NCI-H1092 (cell line): ENCODE measurements at places on chromosomes 11 and 22.
A peak's percentile ranks its signal among the peaks of the same experiment; 100 is the strongest.

- no peak for DNase-seq
Observed at GRCh38 chr22:26477341-26477731, 6.2 kb downstream of the HPS4 start.

DNA sequence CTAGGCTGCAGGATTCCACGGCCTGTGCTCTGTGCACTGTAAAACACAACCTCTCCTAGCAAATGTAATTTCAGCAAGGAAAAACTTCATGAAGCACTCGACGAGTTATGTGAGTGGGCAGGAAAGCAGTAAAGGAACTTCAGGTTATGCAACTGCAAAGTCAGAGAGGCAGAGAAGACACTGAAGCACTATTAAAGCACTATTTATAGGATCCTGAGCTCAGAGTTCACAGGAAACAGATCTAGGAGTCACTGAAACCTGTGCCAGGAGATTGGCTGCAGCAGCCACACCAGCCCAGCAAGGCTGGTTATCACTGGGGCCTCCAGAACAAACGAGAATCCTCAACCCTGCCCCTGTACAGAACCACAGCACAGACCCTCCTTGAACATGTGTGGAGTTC lies 2.5 kb downstream of the SMIM35 start:
- no peak for DNase-seq

DNA sequence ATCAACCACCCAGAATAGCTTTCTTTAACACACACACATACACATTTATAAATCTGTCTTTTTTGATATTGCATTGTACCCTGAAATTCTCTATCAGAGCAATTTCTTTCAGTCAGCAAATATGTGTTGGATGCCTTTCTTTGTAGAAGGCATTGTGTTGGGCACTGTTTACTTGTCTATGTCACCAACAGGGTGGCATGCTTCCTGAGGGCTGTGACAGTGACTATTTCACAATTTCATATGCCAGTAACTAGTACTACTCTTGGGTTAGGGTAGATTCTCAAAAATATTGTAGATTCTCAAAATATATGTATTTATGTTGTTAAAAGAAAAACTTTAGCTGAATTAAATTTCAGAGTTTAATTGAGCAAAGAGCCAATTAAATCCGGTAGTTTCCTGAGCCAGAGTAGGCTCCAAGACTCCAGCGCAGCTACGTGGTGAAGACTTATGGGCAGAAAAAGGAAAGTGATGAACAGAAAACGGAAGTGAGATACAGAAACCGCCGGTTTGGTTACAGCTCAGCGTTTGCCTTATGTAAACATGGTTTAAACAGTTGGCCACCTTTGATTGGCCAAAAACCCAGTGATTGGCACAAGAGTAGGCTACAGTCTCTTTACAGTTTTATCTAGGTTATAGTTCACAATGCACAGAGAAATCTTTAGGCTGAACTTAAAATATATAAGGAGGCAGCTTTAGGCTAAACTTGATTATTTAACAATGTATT lies 723.3 kb downstream of the NTM start:
- DNase-seq = no peak

DNA sequence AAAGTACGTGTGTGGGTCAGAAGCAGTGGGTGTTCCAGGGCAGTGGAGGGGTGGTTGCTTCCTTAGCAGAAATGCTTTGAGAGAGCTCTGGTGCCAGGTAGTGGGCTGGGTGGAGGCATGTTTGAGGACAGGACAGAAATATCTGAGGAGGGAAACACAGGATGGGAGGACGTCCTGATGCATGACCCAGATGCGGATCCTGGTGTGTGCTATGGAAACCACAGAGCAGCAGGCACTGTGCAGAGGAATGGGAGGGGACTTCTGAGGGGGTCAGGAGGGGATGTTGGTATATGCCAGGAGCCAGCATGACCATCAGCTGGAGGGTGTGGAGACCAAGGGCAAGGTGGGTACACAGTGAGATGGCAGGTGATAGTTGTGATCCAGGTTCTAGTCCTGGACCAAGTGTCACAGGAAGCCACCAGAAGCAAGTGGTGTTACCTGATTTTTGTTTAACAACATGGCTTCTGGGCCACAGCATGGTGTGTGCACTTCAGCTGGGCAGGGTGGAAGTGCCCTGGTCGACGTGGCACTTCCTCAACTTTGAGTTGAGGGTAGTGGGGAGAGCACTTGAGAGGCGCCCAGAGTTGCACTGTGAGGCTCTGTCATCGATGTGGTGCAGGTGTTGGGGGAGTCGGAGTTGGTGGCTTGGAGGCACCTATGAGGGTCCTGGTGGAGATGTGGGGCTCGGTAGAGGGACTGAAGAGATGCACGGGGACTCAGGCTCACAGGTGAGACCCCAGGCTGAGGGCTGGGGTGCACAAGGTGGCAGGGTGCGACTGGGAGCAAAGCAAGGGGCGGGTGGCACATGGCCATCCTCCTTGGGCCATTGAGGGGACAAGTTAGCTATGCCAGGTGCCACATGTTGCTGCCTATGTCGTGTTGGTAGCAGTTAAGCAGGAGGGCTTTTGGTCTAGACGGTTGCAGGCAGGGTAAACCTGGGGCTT lies 7.5 kb downstream of the DGCR8 start:
- no peak for DNase-seq

- DNase-seq = no peak
Observed at GRCh38 chr11:92180664-92181251, 43.9 kb upstream of the FAT3 start.

DNA sequence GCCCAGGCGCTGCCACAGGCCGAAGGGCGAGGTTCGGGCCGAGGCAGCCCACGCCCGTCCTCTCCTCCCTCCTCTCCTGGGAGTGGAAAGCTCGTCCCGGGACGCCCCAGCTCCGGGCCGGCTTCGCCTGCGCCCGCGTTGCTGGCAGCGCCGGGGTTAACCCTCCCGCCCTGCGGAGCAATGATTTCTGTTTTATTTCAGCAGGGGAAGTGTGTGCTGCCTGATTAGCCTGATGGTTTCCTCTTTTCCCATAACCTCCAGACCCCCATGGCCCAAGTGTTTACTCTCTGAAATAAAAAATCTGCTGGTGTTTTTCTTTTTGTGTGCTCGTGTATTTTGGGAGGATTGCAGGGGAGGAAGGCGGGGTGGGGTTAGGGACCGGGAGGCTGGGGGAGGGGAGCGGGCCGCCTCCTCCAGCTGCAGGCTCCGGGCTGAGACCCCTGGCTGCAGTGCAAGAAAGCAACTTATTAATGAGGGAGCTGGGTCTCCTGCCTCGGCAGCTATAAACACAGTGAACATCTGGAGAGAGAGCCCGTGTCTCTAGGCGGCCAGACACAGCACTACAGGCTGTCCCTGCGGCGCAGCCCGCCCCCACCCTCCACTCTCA lies 38.6 kb downstream of the ETS1 start:
- DNase-seq = no peak

GRCh38 chr11:64633555-64634159 lies 42.6 kb downstream of the SLC22A12 start:
- DNase-seq = no peak

GRCh38 chr11:123775289-123775688 lies 21.0 kb upstream of the OR6X1 start:
- no peak for DNase-seq

DNA sequence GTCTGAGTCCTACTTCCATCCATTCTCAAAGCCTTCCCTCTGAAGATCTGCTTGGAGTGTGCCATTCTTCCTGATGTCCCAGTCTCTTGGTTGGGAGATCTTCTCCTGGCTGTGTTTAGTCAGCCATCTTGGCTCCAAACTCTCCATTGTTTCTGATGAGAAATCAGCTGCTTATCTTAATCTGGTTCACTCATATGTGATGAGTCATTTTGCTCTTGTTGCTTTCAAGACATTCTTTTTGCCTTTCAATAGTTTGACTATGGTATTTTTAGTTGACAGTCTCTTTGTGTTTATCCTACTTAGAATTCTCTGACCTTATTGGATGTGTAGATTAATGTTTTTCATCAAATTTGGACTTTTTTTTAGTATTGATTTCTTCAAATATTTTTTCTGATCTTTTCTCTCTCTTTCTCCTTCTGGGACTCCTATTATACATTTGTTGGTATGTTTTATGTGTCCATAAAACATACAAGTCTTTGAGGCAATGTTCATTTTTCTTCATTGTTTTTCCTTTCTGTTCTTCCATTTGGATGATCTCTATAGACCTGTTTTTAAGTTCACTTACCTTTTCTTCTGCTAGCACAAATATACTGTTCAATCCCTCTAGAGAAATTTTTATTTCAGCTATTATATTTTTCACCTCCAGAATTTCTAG lies 77.2 kb upstream of the CLPB start:
- no peak for DNase-seq

DNA sequence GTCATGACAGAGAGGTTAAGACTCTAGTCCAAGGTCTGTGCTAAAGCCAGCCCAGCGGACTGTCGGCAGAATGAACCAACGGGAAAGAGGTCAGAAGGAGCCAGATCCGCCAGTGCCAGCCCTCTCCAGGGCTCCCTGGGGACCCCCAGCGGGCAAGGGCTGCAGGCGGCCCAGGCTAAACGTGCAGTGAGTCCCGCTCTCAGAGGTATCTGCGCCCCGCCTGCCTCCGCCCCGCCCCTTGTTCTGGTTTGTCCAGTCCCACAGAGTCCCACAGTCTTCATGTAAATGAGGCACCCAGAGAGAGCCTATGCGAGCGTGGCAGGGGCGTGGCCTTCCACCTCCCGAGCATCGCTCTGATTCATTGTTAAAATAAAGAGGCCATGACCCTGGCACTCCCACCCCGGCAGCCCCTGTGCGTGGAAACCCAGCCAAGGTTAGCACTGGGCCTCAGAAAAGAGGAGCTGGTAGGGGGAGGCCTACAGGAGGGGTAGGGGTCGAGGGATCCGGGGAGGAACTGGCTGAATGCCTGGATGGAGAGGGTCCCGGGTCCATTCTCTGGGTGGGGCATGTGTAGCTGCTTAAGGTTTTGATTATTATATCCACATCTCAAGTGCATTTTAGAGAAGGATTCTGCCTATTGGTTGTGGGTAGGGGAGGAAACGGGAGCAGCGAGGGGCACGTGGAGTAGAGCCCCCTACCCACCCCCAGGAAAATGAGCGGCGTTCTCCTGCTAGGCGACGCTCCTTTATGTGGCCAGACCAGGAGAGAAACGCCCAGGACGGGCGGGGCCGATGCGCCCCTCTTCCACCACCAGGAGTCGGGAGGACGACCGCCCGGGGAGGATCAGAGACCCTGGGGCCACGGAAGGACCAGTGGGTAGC lies at the start of gene TRIOBP:
TSS of gene TRIOBP (plus strand) at position 392 of the 881 bp plus-strand sequence. CDS start 4,318 bp downstream, outside the sequence.
- peak; percentile 98 for DNase-seq

GRCh38 chr22:37604875-37605274 lies 3.8 kb upstream of the GGA1 start:
- no peak for DNase-seq

GRCh38 chr22:20181884-20182236 lies 31.0 kb upstream of the CCDC188 start:
- DNase-seq = no peak

DNA sequence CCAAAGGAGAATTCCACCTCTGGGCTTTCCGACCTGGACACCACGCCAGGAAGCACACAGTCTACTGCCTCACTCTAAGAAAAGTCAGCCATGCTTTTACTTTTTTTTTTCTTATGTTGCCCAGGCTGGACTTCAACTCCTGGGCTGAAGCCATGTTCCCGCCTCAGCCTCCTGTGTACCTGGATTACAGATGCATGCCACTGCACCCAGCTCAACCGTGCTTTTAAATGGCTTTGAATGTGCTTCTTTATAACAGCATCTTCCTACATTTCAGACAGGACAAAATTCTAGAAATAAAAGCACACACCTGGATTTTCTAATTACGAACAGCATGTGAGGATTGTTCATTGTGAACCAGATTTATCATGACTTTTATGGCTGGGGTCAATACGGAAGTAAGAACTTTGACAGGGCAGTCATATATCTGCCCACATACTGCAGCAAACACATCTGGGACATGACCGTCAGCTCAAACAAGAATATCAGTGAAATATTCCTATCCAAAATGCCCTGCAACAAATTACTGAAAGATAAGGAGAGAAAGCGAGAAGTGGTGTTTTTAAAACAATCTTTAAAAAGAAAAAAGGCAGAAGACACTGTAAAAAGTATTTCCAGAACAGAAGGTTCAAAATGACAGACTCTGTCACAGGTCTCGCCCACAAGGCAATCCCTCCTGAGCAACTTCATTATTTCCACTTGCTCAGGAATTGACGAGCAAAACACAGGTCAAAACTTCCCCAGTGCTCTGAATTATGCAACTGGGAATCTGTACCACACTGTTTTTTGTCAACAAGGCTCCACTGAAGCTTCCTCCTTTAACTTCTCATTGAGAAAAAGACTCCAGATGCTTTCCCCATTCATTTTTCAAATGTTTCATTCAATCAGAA lies 42.1 kb downstream of the PACSIN2 start:
- no peak for DNase-seq

GRCh38 chr11:34790620-34791019 lies 125.6 kb downstream of the APIP start:
- no peak for DNase-seq

- no peak for DNase-seq
Observed at GRCh38 chr11:12625438-12626071, 48.7 kb upstream of the TEAD1 start.

GRCh38 chr11:122094836-122095235 lies 21.2 kb downstream of the BLID start:
- DNase-seq = peak; percentile 9

GRCh38 chr11:72606748-72607468 lies 67.3 kb downstream of the PDE2A start:
- no peak for DNase-seq

DNA sequence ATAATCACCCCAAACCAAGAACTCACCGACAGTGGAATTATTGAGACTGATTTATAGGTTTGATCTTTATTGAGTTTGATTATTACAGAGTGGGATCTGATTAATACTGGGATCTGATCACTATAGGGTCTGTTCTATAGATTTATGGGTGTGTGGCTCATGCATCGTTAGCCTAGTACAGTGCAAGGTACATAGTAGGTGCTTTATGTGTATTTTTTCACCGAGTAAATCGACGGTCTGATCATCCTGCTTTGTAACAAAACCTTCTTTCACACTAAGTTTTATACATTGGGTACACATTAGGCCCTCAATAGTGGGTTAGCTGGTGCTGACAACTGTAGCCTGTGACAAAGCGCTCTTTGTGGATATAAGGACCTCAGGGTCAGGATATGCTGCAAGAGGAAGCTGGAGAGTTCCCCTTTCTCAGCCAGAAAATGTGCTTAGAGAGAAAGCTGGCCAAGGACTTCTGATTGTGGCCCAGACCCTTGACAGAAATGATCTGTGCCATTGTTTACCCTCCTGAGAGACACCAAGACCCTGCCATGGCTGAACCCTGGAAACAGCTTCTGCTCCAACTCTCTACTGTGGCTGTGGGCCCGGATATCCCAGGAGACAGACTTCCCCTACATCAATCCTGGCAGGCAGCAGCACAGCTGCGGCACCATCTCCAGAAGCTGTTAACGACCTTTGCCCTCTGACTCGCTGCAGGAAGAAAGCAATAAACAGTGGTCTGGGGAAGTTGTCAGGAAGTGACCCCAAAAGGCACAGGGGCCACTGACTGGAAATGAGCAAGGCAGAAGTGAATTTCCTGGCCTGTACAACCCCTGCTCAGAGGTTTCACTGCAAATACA lies 16.1 kb upstream of the TPP1 start:
- no peak for DNase-seq

DNA sequence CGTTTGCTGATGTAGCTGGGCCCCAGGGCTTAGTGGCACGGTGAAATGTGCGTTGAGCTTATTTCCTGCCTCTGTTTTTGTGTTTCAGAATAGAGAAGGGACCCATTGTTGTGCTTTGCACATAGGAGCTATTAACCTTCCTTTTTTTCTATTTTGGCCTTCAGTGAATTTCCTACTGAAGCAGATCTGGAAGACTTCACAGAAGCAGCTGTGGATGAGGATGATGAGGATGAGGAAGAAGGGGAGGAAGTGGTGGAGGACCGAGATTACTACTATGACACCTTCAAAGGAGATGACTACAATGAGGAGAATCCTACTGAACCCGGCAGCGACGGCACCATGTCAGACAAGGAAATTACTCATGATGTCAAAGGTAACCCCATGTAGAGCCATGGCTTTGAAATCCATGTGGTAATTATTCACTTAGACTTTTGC lies 37.4 kb upstream of the ST14 start:
- no peak for DNase-seq
